ENCODE measurements at places on chromosomes 16 and 17.
A peak's percentile ranks its signal among the peaks of the same experiment; 100 is the strongest.

DNA sequence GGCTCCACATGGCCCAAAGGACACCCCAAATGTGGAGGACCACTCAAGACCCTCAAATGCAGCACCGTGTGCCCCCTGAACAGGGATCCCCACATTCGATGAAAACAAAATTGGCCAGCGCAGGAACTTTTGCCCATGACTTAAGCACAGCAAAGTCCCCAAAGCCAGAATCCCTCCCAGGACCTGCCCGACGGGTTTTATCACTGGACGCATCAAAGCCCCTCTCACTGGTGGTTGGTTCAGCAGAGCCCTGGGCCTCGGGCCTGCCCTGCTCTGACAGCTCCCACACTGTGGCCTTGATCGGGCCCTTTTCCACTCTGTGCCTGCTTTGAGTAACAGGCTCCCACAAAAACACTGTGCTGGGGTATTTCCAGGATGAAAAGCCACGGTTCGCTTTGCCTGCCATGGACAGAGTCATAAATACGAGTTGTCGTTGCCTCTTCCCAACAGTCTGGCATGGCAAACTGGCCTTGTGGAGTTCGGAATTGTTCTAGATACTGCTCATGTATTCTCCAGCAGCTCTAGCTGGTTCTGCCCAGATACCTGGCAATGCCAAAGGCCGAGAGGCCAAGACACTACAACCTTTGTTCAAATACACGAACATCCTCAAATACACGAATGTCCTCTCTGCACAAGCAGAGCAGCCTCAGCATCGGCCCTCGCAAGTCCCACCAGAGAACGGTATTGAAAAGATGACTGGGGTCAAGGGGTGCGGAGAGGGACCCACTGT is 46.4 kb downstream of the TBC1D16 start:
- DNase-seq = no peak

DNA sequence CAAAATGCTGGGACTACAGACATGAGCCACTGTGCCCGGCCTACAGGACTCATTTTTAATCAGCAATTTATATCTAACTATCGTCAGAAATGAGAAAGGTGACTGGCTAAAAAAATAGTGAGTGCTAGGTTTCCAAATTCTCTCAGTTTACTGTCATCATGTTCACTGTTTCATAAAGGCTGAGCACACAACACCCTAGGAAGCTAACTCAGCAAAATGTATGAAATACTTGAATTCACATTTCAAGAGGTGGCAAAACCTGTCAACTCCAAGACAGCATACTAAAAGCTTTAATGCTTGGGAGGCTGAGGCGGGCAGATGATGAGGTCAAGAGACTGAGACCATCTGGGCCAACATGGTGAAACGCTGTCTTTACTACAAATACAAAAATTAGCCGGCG is 16.7 kb downstream of the WDR45B start:
- no peak for DNase-seq

DNA sequence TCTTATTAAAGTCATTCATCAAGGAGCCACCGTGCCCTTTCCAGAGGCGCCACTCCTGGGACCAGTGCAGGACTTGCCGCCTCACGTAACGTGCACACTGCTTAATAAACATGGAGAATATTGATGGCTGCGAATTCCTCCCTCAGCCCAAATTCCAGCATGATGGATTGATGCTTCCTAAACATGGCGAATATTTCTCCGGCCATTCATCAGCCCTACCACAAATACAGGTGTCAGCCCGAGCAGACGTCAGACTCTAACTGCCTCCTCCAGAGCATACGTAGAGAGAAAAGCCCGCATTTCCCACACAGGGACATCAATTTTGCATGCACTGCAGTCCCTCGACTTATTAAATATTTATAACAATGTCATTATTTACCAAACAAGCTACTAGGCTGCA is 97.0 kb downstream of the USP31 start:
- no peak for DNase-seq

DNA sequence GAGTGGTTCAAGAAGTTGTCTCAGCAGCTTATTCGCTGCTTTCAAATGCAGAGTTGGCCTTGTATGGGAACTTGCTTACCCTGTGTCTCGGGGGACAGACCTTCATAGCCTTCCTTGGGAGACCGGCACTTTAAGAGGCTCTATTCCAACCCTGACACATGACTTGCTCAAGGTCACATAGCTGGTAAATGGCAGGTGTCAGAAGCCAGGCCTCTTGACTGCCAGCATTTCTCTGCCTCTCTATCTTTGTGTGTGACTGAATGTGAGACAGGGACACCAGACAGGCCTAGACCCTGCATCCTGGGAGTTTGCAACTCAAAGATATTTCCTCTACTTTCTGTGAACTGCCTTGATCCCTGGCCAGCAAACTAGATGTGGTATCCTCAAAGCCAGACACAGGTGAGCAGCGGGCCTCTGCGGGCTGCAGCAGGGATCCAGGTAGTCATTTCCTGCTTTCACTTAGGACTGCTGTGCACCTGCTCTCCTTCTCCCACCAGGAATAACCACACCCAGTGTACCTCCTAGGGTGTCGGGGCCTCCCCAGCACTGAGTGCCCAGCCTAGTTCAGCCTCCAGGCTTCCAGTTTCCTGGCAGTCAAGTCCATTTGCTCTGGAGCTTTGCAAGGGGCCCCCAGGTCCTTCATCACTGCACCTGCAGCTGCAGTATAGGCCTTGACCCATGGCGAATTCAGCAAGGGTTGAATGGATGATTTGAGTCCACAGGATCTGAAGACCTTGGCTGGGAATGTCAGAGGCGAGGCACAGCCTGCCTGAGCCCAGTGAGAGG is 116.6 kb upstream of the TNRC6C start:
- no peak for DNase-seq

- no peak for DNase-seq
Observed at GRCh38 chr16:9136596-9136995, 45.2 kb downstream of the HAPSTR1 start.

DNA sequence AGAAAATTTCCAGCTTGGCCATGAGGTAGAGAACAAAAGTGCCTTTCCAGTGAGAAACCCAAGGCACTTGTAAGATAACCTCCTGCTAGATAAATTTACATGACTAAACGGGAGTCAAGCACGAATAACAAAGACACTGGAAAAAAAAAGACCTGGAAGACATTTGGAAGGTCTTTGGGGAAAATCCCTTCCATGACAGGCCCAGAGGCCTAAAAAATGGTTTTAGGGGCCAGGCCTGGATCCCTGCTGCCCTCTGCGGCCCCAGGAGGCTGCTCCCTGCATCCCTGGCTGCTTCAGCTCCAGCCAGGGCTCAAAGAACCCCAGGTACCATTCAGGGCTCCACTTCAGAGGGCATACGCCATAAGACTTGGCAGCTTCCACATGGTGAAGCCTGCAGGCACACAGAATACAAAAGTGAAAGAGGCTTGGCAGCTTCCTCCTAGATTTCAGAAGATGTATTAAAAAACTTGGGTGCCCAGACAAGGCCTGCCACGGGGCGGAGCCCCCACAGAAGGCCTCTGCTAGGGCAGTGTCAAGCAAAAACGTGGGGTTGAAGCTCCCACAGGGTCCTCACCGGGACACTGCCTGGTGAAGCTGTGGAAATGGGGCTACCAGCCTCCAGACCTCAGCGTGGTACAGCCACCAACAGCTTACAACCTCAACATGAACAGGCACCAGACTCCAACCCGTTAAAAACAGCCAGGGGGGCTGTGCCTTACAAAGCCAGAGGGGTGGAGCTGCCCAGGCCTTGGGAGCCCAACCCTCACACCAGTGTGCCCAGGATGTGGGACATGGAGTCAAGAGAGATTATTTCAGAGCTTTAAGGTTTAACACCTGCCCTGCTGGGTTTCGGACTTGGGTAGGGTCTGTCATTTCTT is 77.1 kb downstream of the SDK2 start:
- DNase-seq = no peak

DNA sequence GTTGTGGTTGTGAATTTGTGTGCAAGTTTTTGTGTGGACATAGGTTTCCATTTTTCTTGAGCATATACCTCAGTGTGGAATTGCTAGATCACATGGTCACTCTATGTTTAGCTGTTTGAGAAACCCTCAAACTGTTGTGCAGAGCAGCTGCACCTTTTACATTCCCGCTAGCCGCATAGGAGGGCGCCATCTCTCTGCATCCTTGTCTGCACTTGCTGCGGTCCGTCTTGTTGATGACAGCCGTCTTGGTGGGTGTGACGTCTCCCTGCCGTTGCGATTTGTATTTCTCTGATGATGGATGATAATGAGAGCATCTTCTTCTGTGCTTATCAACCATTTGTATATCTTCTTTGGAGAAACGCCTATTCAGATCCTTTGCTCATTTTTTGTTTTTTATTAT is 25.1 kb upstream of the IL17C start:
- DNase-seq = no peak

DNA sequence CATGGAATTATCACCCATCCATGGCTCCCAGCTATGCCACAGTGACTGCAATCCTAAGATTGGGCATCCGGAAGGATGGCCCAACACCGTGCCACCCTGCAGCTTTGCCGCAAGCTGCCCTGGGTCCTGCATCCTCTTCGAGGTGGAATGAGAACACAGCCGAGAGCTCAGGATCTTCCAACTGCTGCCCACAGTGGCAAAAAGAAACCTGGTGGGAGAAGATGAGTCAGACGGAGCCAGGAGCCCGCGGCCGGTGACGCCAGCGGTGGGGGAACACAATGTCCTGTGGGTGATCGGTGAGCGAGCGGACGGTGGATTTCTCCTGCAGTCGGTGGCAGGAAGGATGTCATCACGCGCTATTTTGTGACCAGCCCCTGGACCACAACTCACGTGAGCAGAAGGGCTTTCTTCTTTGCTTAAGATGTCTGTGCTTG is 20.1 kb downstream of the CD7 start:
- peak; percentile 72 for DNase-seq

DNA sequence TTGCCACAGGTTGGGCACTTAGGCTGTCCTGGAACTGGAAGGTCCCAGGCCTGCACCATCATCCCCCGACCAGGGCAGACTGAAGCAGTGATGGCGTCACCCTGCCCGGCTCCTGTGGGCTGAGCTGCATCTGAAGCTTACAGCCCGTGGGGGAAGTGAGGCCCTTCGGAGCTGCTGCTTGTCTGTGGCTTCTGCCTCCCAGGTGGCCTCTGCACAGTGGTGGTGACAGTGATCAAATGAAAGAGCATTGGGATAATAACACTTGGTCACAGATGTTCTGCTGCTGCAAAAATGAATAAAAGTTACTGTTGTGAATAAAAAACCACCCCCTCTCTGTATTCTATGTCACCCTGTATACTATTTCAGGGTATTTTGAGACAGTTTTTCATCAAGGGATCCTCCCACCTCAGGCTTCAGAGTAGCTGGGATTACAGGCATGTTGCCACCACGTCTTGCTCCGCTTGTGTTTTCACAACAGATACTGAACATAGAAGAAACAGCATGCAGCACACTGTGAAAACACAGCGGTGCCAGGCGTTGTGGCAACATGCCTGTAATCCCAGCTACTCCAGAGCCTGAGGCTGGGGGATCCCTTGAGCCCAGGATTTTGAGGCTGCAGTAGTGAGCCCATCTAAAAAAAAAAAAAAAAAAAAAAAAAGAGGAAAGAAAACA is 165.0 kb downstream of the LGALS9B start:
- DNase-seq = no peak

GRCh38 chr17:66494023-66494803 is 191.8 kb downstream of the PRKCA start:
- no peak for DNase-seq

DNA sequence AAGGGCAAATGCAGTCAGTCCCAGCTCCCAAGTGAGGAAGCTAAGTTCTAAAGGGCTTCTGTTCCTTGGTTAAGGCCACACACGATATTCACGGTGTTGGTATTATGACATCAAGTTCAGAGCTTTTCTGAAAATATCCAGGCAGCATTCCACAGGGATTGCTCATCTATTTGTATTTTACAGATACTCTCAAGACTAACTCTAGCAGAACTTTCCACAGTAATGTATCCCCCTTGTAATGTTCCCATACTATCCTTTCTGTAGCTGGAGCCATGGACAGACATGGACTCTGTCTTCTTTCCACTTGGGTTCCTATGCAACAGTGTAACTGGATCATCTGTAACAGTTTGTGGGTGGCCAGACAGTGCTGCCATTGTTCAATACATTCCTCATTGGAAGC is 13.5 kb downstream of the SDR42E1 start:
- no peak for DNase-seq

GRCh38 chr16:17511340-17511739 is 40.6 kb upstream of the XYLT1 start:
- no peak for DNase-seq

- DNase-seq = no peak
Observed at GRCh38 chr17:42249681-42250446, 26.3 kb downstream of the STAT5B start.

- DNase-seq = no peak
Observed at GRCh38 chr17:65553646-65554552, 7.5 kb downstream of the AXIN2 start.

DNA sequence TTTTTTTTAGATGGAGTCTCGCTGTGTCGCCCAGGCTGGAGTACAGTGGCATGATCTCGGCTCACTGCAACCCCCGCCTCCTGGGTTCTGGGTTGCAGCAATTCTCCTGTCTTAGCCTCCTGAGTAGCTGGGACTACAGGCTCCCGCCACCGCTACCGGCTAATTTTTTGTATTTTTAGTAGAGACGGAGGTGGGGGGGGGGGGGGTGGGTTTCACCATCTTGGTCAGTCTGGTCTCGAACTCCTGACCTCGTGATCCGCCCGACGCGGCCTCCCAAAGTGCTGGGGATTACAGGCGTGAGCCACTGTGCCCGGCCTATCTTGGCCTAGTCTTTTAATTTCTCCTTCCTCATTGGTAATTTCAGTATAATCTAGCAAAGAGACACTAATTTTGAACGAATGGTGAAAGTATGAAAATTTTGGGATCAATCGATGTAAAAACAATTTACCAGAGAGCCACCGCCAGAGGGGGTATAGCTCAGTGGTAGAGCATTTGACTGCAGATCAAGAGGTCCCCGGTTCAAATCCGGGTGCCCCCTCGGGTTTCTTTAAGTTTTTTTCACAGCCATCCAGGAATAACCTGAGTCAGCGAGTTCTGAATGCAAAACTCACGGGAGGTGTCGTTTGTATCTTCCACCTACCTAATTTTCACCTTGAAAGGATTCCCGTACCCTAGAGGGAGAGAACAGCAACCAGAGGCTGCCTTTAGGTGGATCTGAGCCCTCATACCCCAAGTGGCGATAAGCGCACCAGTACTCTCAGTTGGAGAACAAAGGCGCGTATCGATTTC is 2.5 kb upstream of the LASP1 start:
- peak; percentile 44 for DNase-seq

- no peak for DNase-seq
Observed at GRCh38 chr16:23624092-23624491, 17.0 kb downstream of the PALB2 start.

GRCh38 chr17:31579265-31579664 is 187.8 kb downstream of the RAB11FIP4 start:
- no peak for DNase-seq

Measured in activated T-helper 1 cell treated with Interleukin-2 at 50 U/mL for 16 hours (primary cell).